ENCODE measurements at places on chromosomes 6 and 20. TPM values are rescaled to one million over a fixed set of nuclear protein-coding genes. Genes with fewer than 3 reads are reported as not detected.

GRCh38 chr6:44264154-44265006 lies 971 bp downstream of the NFKBIE start:
- DNase-seq: no peak

DNA sequence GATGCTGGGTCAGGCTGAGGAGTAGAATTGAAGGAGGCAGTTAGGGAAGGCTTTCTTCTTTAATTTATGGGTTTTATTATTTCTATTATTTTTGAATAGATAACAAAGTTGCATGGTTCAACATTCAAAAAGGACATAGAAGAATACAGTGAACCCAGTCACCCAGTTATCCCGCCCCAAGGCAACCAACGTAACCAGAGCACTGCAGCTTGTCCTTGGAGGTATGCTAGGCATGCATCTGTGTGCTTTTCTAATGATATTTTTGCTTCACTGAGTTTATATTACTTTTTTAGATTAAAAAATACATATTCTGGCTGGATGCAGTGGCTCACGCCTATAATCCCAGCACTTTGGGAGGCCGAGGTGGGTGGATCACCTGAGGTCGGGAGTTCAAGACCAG lies 47.4 kb upstream of the DSN1 start:
- DNase-seq: no peak

DNA sequence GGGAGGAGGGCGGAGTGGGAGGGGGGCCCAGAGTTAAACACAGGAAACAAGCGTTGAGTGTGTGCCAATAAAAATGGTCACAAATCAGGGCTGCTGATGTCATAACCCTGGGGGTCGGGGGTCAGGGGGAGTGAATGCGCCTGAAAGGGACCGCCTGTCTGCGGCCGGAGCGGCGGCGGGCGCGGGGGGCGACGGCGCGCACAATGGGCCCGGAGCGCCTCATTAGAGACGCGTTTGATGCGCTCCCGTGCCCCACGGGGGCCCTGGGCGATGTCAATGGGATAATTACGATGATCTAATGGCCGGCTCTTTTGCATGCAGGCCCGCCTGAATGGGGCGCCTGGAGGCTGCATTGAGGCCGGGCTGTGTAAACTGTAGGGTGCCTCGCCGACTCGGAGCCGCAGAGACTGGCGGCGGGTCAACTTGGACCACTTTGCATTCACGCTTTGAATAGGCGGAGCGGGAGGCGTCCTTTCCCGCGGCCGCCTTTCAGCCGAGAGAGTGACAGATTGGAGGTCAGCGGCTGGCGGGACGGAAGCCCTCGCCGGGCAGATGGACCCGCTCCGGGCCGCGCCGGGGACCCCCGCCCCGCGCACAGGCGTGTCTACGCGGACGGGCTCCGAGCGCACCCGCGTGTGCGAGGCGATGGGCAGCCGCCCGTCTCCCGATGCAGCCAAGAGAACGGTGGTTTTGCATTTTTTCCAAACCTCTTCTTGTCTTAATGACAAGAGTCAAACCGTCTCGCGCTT lies 296.1 kb downstream of the TFAP2C start:
- no peak for DNase-seq

- DNase-seq: no peak
Observed at GRCh38 chr6:134689641-134690040, 260.3 kb downstream of the ALDH8A1 start.

DNA sequence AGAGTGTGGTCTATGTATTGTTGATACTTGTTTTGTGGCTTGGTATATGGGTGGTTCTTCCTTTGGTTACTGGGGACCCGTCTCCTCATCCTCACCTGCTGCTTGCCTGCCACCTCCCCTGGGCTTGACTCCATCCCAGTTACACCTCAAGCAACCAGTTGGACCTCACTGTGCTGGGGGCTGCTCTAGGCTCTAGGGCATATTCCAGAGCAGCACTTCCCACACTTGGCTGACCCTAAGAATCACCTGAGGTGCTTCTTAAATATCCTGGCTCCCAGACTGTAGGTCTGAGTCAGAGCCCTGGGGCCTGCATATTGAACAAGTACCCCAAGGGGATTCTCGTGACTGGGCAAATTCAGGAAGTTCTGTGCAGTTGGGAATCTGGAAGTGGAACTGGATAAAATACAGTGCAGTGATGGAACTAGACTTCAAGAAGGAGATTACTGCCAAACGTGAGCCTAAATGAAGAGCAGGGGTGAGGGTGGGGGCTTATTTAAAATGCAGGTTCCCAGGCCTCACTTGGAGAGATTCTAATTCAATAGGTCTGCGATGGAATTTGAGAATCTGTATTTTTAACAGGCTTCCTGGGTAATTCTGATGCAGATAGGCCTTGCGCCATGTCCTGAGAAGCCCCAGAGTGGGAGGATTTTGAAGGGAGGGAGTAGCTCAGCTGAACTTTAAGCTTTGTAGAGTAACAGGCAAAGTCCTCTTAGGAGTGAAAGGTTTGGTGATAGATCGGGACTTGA lies 7.6 kb downstream of the SPATS1 start:
- DNase-seq: no peak

GRCh38 chr20:16563066-16563806 lies 10.0 kb downstream of the KIF16B start:
- no peak for DNase-seq

DNA sequence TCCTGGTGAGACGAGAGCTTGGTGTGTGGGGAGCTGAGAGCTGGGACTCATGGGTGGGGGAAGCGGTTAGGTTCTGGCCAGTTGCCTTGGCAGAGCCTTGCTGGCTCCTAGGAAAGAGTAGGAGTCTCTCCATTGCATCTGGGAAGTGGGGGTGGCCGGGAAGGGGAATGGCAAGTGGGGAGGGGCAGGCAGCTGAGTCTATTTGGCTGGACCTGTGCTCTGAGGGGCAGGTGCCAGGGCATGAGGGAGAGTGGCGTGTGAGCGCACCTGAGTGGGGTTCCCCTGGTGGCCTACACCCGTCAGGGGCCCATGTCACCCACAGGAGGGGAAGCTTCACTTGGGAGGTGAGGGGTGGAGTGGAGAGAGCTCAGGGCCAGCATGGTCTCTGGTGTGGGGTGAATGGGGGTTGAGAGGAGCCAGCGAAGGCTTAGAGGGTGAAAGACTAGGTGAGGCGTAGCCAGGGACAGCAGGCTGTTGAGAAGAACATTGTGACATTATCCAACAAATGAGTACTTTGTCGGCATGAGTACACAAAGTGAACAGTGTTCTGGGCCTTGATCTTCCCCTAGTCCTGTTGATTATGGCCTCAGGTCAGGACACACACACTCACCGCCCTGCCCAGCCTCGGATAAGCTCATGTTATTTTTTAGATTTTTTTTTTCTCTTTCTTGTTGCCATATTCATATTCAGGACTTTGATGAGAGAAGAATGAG lies 59.8 kb downstream of the FAM120B start:
- DNase-seq: no peak

DNA sequence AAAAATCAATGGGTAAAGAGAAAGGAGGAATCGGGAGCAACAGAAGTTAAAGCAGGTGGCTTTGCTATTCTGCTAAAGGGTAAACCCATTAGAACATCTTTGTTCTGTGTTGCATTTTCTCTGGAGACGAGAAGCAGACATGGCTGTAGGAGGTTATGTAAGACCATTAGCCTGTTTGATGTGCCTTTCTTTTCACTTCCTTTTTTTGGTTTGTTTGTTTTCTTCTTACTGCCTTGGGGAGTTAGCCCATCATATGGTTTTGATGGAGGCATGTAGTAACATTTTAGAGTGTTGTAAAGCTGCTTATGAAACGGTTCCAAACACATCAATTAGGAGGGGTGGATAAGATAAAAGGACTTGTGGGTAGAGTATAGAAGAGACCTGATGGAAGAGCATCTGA lies 131.0 kb downstream of the DOK5 start:
- no peak for DNase-seq

- DNase-seq: no peak
Observed at GRCh38 chr20:44609006-44609515, 26.7 kb downstream of the PKIG start.

DNA sequence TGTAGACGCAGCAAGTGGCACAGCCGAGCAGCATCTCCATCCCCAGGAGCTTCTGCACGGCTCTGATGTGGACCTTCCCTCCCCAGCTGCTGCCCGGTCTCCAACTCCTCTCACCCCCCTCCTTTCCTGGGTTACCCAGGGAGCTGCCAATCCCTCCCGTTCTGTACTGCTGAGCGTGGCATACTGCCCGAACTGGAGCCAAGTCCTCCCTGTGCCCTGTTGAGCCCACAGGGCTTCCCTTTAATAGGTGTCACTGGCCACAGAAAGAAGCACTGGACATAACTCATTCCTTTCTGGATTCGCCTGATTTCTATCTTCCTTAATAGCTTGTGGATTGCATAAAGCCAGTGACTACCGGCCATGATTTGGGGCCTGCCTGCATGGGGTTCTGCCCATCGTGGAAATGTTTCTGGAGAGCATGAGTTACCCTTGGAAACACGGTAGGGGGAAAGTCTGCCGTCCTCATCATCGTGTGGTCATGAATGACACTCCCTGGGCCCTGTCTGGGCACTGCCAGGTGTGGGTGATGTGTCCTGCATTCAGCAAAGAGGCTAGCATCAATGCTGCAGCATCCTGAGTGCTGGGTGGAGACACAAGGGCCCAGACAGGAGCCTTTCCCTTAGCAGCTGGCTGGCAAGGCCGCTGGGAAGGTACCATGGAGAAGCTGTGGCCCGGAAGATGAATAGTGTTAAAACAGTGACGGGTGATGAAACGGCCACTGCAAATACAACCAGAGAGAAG lies 189.7 kb downstream of the SYNDIG1 start:
- DNase-seq: no peak

- no peak for DNase-seq
Observed at GRCh38 chr6:167670938-167671338, 155.8 kb upstream of the AFDN start.

DNA sequence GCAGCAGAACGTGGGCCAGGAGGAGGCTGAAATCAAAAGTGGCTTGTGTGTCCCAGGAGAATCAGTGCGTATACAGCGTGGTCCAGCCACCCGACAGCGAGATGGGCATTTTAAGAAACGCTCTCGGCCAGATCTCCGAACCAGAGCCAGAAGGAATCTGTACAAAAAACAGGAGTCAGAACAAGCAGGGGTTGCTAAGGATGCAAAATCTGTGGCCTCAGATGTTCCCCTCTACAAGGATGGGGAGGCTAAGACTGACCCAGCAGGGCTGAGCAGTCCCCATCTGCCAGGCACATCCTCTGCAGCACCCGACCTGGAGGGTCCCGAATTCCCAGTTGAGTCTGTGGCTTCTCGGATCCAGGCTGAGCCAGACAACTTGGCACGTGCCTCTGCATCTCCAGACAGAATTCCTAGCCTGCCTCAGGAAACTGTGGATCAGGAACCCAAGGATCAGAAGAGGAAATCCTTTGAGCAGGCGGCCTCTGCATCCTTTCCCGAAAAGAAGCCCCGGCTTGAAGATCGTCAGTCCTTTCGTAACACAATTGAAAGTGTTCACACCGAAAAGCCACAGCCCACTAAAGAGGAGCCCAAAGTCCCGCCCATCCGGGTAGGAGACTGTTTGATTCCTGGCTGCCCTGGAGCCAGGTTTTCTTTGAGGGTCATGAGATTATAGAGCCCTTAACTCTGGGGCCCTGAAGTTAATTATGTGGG lies 75.3 kb downstream of the ASXL1 start:
- DNase-seq: no peak

DNA sequence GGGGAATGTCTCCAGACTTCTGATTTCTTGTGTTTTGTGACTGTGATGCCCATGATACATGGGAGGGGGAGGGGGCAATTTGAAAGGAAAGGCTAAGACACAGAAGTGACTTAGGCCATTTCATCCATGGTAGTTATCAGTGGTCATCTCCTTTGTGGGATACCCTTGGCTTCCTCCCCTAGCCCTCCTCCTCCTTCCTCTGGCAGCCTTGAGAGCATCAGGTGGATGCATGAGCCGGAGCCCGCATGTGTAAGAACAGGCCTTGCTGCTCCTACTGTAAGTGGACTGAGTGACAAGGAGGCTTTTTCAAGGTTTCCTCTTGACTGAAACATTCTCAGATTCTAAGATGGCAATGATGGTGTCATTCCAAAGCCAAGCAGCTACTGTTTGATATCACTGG lies 874 bp downstream of the CD83 start:
- no peak for DNase-seq

GRCh38 chr20:50467718-50468356 lies 42.3 kb upstream of the PTPN1 start:
- DNase-seq: no peak

DNA sequence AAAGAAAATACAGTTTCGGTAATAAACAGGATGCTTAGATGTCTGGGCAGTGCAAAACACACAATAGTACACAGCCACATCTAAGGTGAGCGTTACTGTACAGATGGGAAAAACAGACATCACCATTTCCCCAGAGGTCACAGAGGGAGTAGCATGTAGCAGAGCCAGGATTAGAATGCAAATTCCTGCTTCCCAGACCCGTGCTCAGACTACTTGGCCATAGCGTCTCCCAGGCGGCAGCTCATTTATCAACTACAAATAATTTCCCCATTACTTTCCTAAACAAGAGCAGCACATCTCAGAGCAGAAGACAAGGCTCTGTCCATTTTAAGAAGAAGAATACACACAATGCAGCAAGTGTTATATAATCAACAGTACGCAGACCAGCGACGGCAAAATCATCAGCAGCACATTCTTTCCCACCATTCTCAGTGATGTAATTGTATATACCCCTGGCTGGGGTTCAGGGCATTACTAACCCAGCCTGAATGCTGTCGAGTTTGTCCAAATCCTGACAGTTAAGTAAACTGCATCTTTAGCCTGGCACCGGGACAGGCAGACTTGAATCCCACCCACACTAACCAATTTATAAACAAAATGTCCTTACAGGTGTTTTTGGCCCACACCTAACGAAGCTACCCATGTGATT lies 61.9 kb downstream of the CNKSR3 start:
- DNase-seq: no peak

DNA sequence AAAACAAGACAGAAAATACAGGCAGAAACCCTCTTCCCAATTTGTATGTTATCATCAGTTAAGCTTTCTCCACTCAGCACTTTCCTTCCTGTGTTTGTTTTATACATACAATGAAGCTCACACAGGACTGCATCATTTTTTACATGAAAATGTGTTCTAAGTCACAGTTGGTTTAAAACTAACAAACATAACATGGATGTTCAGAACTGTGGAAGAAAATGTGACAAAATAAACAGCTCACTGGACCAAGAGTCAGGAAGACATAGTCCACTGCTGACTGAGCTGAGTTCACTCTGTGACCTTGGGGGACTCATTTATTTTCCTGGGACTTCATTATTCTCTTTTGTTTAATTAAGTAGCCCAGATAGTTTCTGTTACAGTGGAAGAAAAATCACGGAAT lies 331.5 kb downstream of the SYNE1 start:
- no peak for DNase-seq

The RSPH9 gene
- 1.3 TPM for polyA plus RNA-seq

The SOX18 gene
- 5.6 TPM for polyA plus RNA-seq

The BFSP1 gene
- polyA plus RNA-seq: 3.9 TPM

The SIM1 gene
- polyA plus RNA-seq: 21.3 TPM

The DDX43 gene
- 0.35 TPM for polyA plus RNA-seq

The BMP2 gene
- polyA plus RNA-seq: 19.5 TPM

The RIPK1 gene
- polyA plus RNA-seq: 25.2 TPM

The MROH8 gene
- polyA plus RNA-seq: 6.9 TPM

The ADGB gene
- polyA plus RNA-seq: 0.67 TPM

The RBPJL gene
- not detected for polyA plus RNA-seq

The ETV7 gene
- 0.11 TPM for polyA plus RNA-seq

The LTB gene
- 1.4 TPM for polyA plus RNA-seq

The VSX1 gene
- polyA plus RNA-seq: not detected
